Fibroblast of skin of right quadriceps (primary cell): ENCODE measurements at places on chromosomes 1 and 21.

- DNase-seq = peak; percentile 13
Observed at GRCh38 chr21:17925899-17926298, 106.7 kb upstream of the C21orf91 start.

- no peak for DNase-seq
Observed at GRCh38 chr1:163399001-163399400, 77.2 kb downstream of the NUF2 start.

- no peak for DNase-seq
Observed at GRCh38 chr1:223033658-223034057, 109.4 kb downstream of the TLR5 start.

- no peak for DNase-seq
Observed at GRCh38 chr1:154599658-154600057, 8.3 kb downstream of the ADAR start.

- DNase-seq = no peak
Observed at GRCh38 chr1:183733715-183734114, 71.2 kb upstream of the RGL1 start.

DNA sequence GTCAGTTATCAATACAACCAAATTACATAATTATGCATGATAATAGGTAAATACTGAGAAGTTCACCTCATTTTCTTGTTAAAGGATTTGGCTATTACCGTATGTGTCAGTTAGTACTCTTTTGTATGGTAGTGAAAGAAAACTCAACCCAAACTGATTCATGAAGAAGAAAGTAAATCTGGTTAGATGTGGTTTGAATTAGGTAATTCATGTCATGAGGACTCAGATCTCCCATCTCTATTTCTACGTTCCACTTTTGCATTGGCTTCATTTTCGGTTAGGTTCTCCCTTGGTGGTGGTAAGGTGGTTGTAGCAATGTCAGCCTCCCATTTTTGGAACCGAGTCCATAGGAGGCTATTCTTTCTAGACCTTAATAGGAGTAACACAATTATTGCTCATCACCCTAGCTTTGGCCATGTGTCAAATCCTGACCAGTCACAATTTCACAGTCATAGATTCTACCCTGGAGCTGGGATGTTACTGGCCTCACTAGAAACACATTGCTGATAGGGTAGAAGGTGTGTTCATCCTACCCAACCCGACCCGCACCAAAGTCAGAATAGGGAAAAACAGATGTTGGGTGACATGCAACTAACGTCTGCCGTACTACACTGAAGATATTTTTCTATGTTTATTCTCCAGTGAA, 97.6 kb downstream of the OSBPL9 start:
- no peak for DNase-seq

DNA sequence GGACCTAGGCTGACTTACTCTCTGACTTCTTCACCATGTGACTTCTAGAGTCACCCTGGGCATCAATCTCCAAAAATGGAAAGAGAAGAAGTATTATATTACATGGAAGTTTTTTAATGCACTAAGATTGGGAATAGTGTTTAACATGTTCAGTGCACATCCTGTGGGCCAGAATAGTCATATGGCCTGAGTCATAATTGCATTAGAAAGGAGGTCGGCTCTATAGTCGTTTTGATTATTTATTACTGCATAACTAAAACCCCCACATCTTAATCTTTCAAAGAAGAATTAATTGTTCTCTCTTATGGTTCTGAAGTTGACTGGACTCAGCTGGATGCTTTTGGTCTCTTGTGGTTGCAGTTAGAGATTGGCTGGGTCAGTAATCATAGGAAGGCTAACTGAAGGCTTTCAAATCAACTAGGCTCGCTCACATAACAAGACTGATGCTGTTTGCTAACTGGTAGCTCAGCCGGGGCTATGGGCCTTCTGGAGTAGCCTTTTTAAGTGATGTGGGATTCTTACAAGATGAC, 810.6 kb upstream of the ADGRL4 start:
- DNase-seq = peak; percentile 68
